ENCODE measurements at places on chromosomes 3 and 15.

- DNase-seq = no peak
Measured at GRCh38 chr3:123379041-123379830, 69.7 kb downstream of the ADCY5 start.

DNA sequence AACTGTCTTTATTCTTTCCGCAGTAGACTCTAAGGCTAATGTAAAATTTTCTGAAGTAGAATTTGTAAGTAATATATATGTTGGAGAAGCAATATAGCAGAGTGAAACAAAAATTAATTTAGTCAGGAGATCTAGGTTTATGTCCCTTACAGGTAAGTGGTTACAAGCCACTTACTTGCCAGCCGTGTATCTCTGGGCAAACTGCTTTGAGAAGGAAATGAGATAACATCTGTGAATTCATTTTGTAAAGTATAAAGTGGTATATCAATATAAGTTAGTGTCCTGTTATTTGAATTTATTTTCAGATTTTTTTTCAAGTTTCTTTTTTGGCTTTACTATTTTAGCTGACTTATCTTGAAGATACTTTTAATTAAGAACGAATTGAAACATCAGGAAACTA, 5.5 kb downstream of the DAZL start:
- no peak for DNase-seq

- DNase-seq = no peak
Measured at GRCh38 chr15:98966091-98966787, 41.4 kb downstream of the PGPEP1L start.

DNA sequence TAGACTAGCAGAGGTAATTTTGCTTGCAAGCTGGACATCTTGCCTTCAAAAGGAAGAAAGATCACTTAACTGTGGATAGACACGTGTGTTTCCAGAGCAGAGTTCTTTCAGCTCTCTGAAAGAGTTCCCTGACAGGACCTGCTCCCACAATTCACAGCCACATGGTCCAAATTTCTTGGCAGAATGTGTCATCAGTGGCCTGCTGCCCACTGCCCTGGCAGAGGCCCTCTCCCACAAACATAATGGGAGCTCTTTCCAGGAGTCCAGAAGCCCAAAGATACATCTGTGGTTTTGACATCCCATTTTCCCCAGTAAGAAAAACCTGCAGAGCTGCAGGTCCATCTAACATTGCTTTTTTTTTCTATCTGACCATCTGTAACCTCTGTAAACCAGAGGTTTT, 48.3 kb downstream of the SERPINI1 start:
- no peak for DNase-seq

GRCh38 chr3:133821767-133822638, 16.4 kb downstream of the SRPRB start:
- no peak for DNase-seq

DNA sequence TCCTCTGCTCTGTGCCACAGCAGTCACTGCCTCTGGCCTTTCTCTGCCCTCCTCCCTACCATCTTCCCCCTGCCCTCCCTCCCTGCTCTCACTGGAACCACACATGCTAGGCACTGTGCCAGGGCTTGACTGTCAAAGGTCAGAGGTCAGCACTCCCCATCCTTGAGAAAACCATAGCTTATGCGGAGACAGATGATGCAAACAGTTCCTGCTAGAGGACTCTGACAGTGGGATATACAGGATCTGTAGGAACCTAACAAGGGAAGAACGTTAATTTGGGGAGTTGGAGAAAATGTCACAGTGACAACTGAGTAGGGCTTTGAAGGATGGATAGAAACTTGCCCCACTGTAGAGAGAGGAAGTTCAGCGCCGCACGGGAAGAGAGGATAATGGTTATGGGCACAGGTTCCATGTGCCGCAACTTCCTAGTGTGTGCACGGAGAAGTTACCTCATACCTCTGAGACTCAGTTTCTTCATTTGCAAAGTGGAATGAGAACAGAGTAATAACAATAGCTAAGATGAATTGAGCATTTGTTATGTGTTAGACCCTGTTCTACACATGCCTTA, 29.3 kb upstream of the XYLB start:
- DNase-seq = no peak

Measured in common myeloid progenitor, CD34-positive (primary cell).